ENCODE measurements at places on chromosomes 2 and 18. TPM values are rescaled to one million over a fixed set of nuclear protein-coding genes. Genes with fewer than 3 reads are reported as not detected.

GRCh38 chr2:108454440-108454839 lies 5.4 kb downstream of the GCC2 start:
- no peak overlapping the region for H3K27ac ChIP-seq
- no peak overlapping the region for H3K4me3 ChIP-seq
- no peaks in the 10 kb centered on the region for H3K27me3 ChIP-seq

DNA sequence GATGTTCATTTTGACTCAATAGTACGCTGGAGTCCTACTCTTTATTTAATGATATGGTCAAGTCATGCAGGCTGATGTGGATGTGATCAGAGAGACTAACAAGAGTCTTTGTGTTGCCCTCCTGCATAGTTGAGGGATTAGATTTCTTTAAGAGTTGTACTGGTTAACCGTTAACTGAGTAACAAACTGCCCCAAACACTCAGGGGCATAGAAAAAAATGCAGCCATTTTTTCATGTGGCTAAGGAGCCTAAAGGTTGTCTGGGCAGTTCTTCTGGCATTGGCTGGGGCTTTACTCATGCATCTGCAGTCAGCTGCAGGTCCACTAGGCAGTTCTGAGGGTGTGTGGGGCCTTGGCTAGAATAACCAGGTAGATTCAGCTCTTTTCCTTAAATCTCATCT lies 32.5 kb downstream of the DOCK10 start:
- no peaks in the 10 kb centered on the region for H3K36me3 ChIP-seq
- no peak for DNase-seq
- H3K27me3 ChIP-seq = no peaks in the 10 kb centered on the region

GRCh38 chr2:118657466-118657865 lies 190.0 kb downstream of the EN1 start:
- H3K36me3 ChIP-seq = no peaks in the 10 kb centered on the region
- DNase-seq = no peak
- H3K4me1 ChIP-seq = no peaks in the 10 kb centered on the region
- H3K27me3 ChIP-seq = no peaks in the 10 kb centered on the region
- H3K4me3 ChIP-seq = no peak overlapping the region

- H3K4me3 ChIP-seq = no peak within 1 kb of the TSS
- H3K4me1 ChIP-seq = peaks cover 13% of the 10 kb centered on the region
- H3K36me3 ChIP-seq = no peaks in the 10 kb centered on the region
- DNase-seq = no peak
- H3K27me3 ChIP-seq = no peaks in the 10 kb centered on the region
These were observed at the start of gene GAL3ST2 for GRCh38 chr2:241776336-241777169. TSS of gene GAL3ST2 (plus strand) at chr2:241776822. CDS start at chr2:241776956, 134 bp downstream.

GRCh38 chr2:196915507-196916189 lies 10.9 kb downstream of the PGAP1 start:
- no peaks in the 10 kb centered on the region for H3K4me1 ChIP-seq
- H3K36me3 ChIP-seq = peaks cover 75% of the 10 kb centered on the region
- H3K27me3 ChIP-seq = no peaks in the 10 kb centered on the region
- H3K4me3 ChIP-seq = no peak overlapping the region
- no peak for DNase-seq
- no peak overlapping the region for H3K27ac ChIP-seq

Gene CYP1B1
- total RNA-seq = not detected

Gene TEKT4
- total RNA-seq = not detected

Measured in Karpas-422 (cell line).